CD4-positive, alpha-beta T cell (primary cell): ENCODE measurements at places on chromosomes 3 and 15.

DNA sequence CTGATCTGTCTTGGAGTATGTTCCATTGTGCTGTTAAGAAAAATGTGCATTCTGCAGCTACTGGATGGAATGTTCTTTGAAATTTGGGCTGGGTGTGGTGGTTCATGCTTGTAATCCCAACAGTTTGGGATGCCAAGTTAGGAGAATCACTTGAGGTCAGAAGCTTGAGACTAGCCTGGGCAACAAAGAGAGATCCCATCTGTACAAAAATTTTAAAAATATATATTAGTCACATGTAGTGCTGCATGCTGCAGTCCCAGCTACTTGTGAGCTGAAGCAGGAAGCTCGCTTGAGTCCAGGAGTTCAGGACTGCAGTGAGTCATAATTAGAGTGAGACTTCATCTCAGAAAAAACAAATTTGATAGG is 62.8 kb upstream of the PLSCR4 start:
- DNase-seq, result no peak

DNA sequence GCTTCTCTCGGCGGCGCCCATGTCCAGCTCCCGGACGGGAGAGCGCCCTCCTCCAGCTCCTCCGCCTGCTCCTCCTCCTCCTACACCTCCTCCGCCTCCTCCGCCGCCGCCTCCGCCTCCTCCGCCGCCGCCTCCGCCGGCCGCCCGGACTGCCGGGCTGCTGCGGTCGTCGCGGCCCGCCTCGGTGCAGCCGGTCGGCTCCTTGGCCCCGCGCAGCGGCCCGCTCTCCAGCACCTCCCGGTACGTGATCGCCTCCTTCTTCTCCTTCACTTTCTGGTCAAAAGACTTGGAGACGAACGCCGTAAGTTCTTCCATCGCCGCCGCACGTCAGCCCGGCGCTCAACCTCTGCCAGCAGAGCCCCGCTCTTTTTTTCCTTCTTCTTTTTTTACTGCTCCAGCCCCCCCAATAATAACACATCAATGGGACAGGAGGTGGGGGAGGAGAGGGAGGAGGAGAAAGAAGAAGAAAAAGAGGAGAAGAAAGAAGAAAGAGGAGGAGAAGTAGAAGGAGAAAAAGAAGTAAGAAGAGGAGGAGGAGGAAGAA is 438 bp downstream of the SHOX2 start:
- DNase-seq, result no peak

- DNase-seq, result no peak
These were observed 17.1 kb upstream of the SLC30A4 start for GRCh38 chr15:45539680-45540079.

GRCh38 chr15:62818691-62819090 is 223.9 kb upstream of the TPM1 start:
- DNase-seq, result no peak

DNA sequence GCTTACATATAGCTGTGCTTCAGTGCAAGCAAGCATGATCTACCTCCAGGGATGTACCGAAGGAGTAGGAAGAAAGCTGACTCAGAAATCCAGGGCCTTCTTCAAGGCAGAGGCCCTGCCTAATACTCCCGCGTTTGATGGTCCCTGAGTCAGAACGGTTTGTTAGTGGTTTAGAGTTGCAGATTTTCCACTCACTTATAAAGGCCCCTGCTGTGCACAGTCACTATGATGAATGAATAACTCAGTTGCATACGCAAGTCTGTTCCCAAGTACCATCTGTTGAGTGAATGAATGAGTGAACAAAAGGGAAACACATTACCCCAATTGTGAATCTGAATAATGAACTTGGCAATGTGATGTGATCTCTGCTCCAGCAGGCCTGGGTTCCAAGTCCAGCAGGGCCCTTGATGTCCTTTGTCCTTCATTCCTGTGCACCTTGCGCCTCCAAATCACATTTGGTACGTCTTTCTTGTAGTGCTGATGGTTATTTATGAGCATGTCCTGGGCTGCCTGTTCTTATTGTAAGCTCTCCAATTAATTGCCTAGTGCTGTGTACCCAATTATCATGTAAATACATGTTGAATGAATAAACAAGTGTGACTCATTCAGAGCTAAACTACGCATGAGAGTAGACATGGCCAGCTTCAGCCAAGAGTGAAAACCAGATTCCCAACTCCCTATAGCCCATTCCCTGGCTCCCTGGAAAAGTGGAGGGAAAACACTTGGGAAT is 85.3 kb upstream of the LIMD1 start:
- DNase-seq, result no peak

DNA sequence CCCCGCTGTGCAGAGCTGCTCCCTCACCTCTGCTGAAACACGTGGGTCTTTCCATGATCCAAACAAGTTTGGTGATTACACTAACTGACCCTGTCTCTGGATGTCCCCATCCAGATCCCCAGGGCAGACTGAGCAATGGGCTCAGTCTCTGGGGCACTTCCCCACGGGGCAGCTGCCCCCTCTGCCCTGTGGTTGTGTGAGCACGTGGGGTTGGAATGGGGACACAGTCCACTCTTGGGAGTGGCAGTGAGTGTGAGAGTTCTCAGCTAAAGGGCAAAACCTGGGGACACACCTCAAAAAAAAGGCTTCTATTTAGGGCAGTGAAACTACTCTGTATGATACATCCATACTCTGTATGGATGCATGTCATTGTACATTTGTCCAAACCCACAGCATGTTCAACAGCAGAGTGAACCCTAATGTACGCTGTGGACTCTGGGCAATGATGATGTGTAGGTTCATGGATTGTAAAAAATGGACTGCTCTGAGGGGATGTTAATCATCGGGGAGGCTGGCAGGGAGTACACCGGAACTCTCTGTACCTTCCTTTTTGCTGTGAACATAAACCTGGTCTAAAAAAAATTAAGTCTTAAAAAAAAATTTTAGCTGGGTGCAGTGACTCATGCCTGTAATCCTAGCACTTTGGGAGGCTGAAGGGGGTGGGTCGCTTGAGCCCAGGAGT is 49.9 kb upstream of the BLM start:
- no peak for DNase-seq

DNA sequence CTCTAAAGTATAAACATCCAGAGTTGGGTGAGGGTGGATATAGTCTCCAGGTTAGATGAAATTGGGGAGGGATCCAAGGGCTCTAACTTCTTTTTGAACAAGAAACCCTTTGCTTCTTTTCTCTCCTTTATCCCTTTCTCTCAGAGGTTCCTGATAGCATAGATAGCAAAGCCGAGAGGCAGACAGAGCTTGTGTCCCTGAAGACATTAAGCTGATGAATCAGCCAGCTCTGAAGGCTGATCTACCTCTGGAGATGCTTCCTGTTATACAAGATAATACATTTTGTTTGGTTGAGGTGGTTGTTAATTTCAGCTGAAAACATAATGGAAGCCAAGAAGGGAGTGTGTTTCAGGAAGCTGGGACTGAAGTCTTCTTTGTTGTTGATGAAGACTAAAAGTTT is 193.2 kb downstream of the PDCD6IP start:
- no peak for DNase-seq

GRCh38 chr15:55742927-55743728 is at the start of gene PRTG:
PRTG (minus strand) TSS chr15:55743152; CDS start chr15:55742931, 221 bp downstream.
- DNase-seq, result no peak

DNA sequence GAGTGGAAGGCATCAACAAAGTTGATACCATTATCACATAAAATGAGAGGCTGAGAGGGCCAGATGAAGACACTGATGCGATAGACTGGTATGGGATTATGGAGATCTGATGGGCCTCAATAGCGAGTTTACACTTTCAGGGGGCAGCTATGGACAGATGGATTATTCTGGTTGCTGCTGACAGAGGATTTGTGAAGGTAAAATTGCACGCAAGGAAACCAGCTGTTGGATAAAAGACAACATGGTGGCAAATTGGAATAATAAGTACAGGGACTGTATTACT is 203.9 kb downstream of the MBNL1 start:
- no peak for DNase-seq

DNA sequence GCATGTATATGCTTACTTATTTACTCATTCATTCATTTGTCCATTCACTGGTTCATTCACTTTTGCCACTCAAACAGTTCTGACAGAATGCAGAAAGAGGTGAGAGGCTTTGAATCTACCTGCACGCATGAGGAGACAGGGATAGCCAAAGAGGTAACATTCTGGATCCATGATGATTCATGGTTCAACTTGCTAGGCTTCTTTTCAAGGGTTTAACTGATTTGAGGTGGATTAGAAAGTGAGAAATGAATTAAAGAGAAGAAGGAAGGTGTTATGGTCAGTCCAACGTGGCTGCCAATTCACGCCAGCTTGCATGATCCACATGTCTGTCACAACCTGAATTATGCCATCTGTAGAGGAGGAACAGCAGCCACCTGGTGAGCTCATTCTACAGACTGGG is 260.6 kb downstream of the ARRDC4 start:
- no peak for DNase-seq

DNA sequence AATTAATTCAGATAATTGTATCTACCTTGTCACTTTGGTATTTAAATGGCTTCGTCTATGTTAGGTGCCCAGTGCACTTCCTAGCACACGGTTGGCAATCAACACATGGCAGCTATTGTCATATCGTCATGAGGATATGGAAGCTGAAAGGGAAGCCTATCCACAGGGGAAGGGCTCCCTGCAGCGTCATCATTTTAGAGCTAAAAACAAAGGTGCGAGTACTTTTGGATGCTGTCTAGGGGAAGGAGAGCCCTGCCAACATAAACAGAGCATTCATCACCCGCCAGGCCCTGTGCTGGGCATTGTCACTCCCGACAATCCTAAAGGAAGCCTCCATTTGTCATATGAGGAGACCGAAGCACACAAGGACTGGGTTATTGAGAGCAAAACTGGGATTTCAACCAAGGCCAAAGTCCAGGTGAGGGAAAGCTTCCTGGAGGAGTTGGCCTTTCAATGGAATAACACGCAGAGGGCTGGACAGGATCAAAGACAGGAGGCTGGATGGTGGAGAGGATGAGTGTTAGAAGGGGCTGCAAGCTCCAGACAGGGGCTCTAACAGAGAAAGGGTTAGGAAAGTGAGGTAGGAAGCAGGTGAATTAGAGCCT is 8.0 kb upstream of the PARL start:
- no peak for DNase-seq
